ENCODE measurements at places on chromosomes 4 and X.

DNA sequence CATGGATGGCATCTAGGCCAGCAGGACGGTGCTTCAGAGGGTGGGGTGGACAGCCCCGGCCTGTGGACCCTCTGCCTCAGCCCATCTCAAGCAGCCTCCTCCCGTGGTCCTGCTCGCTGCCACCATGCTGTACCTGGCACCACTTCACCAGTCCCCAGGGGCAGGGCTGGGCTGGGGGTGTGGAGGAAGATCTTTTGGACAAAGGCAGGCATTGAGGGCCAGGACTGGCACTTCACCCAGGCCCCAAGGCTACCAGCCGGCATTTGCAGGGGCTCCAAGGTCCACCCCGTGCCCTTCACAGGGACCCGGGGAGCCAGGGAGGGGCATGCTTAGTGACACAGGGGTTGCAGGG, 713 bp downstream of the PLXNB3 start:
- no peak overlapping the region for H3K4me3 ChIP-seq
- H3K27ac ChIP-seq: no peak overlapping the region
- H3K36me3 ChIP-seq: no peaks in the 10 kb centered on the region
- peaks cover 14% of the 10 kb centered on the region for H3K4me1 ChIP-seq

- H3K27ac ChIP-seq: peak overlapping the region; percentile 26
- peaks cover 11% of the 10 kb centered on the region for H3K4me1 ChIP-seq
- H3K27me3 ChIP-seq: peaks cover 7% of the 10 kb centered on the region
- no peak overlapping the region for H3K4me3 ChIP-seq
- H3K36me3 ChIP-seq: no peaks in the 10 kb centered on the region
These were observed 89.6 kb downstream of the RTL5 start for GRCh38 chrX:72041871-72042851.

- no peak overlapping the region for H3K4me3 ChIP-seq
- no peaks in the 10 kb centered on the region for H3K4me1 ChIP-seq
- H3K27me3 ChIP-seq: no peaks in the 10 kb centered on the region
- H3K36me3 ChIP-seq: no peaks in the 10 kb centered on the region
- H3K27ac ChIP-seq: no peak overlapping the region
These were observed 148.3 kb downstream of the DCTD start for GRCh38 chr4:182768838-182769237.

DNA sequence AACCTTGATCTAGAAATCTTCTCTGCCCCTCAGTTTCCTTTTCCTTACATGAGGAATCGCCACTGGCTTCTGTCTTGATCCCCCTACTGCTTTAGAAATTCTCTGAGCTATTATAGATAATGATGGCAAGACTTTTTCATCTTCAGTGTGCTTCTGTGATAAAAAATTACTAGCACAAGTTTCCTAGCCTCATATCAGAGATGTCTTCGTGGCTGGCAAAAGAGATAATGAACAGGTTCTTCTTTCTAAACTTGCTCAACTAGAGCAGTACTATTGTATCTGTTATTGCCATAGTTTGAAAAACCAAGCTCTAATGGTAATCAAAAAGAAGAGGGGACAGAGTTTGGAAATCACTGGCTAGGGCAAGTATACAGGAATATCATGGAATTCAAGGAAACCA, 4.1 kb upstream of the PDGFC start:
- H3K4me3 ChIP-seq: no peak overlapping the region
- H3K36me3 ChIP-seq: no peaks in the 10 kb centered on the region
- H3K27ac ChIP-seq: no peak overlapping the region
- H3K27me3 ChIP-seq: no peaks in the 10 kb centered on the region
